ENCODE measurements at places on chromosomes 7 and 10. TPM values are rescaled to one million over a fixed set of nuclear protein-coding genes. Genes with fewer than 3 reads are reported as not detected.

GRCh38 chr10:115801457-115801856, 471.5 kb downstream of the GFRA1 start:
- no peak for DNase-seq

- DNase-seq: peak; percentile 92
Measured at GRCh38 chr10:42782446-42783180, at the start of gene BMS1. TSS of gene BMS1 (plus strand) at chr10:42782795. CDS start at chr10:42784395, 1,600 bp downstream.

- DNase-seq: no peak
Measured at GRCh38 chr7:138317044-138317596, 142.9 kb upstream of the TRIM24 start.

GRCh38 chr7:107165341-107165740, 3.5 kb upstream of the HBP1 start:
- no peak for DNase-seq

DNA sequence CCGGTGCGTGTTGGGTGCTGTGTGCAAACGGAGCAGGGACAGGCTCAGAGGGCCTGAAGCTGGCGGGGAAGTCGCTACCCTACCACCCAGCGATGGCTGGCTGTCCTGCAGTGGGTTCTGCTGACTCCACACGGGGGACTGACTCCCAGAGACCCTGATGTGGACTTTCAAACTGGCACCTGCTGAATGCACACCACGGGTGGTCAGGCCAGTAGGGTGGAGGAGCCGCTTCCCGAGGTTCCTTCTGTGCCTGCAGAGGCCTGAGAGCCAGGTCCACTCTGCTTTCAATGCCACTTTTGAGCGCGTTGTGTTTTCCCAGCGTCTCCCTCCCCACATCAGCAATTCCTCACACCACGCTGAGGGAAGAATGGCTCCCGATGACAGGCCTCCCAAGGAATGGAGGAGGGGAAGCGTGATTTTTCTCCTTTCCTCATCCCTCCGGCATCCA, 135.3 kb downstream of the ADARB2 start:
- DNase-seq: no peak

DNA sequence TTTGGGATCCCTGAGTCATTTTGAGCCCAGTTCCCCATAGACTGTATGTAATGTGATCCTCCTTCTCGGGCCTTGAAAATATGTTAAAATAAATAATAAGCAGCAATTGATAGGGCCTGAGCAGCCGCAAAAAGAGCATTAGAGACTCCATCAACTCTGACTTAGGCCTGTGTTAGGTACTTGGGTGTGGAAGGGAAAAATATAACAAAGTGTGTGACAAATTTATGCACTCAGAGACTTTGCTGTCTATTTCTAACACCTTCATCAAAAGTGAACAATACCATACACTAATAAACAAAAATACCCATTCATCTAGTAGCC, 31.4 kb upstream of the HABP2 start:
- DNase-seq: no peak

KNDC1 gene
- 0.07 TPM for total RNA-seq

SMIM30 gene
- 23.0 TPM for total RNA-seq

ABCB4 gene
- not detected for total RNA-seq

CCDC172 gene
- total RNA-seq: not detected

ETV1 gene
- total RNA-seq: 0.05 TPM
